ENCODE measurements at places on chromosomes 13 and 19.

- no peak for DNase-seq
Measured at GRCh38 chr19:11383706-11384048, 437 bp downstream of the EPOR start.

DNA sequence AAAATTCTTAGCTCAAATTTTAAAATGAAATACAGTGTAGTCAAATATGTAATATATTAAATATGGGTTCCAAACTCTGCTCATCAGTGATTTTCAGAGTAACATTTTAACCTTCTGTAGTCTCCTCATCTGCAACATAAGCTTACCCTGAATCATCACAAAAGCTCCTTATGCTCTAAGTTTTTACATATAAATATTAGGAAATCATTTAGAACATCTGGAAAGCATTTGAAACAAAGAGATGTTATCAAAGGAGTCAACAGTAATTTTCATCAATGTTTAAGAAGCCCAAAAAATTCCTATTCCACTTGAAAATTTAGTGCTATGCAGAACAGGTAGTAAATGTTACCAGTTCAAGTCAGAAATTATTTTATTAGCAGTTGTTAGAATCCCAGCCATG lies 224.7 kb downstream of the DCT start:
- DNase-seq: no peak

DNA sequence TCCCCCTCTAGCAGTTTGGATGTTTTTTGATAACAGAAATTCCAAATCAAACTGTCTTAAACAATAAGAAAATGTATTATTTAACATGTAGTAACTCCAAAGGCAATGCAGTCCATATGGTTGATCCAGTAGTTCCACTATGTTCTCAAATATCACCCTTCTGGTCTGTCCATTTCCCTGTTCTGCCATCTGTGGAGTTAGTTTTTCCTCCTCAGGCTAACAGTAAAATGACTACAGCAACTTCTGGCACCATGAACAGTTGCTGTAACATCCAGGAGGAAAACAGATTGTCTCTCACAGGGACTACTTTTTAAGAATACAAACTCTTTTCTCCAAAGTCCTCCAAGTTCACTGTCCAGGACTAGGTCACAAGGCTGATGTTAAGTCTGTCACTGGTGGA lies 455.4 kb downstream of the FGF14 start:
- DNase-seq: no peak

DNA sequence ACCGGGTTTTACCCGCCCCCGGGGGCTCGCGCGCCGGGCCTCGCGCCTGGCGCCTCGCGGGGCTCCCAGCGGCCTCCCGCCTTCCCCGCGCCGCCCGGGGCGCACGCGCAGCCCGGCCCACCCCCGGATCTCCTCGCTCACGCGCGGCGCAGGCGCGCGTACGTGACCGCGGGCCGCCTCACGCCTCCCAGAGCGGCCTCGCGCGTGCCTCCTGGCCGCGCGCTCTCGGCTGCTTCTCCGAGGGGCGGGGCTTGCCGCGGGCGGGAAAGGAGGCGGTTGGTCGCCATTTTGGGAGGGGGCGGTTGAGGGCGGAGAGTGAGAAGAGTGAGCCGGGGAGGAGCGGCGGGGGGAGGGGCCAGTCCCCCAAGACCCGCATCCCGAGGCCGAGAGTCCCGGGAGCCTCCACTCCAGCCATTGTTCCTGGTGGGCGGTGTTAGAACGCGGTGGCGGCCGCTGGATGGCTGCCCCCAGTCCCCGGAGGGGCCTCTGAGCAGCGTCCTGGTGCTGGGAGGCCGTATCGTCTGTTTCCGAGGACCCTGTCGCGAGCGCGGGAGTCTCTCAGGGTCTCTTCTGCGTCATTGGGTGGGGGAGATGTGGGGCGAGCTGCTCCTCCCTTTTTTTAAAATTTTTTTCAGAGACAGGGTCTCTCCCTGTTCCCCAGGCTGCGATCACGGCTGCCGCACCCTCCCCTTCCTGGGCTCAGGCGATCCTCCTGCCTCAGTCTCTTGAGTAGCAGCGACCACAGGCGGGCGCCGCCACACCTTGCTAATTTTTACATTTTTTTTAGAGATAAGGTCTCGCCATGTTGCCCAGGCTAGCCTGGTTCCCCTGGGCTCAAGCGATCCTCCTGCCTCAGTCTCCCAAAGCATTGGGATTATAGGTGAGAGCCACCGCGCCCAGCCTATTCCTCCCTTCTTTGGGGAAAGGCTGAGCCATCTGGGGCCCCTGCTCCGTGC lies at the start of gene ZNF541:
TSS of gene ZNF541 (minus strand) at position 78 of the 956 bp plus-strand sequence. CDS start 17,292 bp downstream, outside the sequence.
- DNase-seq: no peak

- peak; percentile 94 for DNase-seq
Measured at GRCh38 chr19:6744381-6745301, 5.2 kb downstream of the TRIP10 start.

DNA sequence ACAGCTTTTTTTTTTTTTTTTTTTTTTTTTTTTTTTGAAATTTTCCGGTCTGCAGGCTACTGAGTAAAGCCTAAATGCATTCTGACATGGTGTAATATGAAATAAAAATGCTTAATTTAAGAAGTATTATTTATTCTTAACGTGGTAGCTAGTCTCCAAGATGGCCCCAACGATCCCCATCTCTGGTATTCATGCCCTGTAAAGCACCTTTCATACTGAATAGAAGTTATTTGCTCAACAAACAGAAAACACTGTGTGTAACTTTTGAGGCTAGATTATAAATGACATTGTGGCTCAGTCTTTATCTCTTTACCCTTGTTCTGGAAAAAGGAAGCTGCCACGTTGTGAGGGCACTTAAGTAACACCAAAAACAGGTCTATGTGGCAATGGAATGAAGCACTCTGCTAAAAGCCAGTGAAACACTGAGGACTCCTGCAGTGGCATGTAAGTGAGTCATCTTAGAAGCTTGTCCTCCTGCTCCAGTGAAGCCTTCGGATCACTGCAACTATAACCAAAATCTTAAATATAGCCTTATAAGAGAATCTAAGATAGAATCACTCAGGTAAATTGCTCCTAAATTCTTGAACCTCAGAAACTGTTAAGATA lies 128.7 kb downstream of the UGGT2 start:
- DNase-seq: peak; percentile 72

DNA sequence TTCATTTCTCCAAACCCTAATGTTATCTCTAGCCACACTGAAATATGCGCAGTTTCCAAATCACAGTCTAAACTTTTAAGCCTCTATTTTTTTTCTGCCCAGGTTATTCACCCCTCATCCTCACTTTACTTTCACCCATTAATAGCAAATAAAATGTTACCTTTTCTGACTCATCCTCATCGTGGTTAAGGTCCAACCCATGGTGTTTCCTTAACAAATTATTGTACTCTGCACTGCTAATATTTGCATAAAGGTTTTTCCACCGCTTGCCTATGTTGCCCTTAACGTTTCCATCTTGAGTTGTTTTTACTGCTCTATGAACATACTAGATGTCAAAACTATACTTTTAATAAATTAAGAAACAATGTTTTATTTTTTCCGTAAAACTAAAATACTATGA lies 780.9 kb upstream of the KLHL1 start:
- no peak for DNase-seq

GRCh38 chr19:50326101-50326664 lies 3.0 kb downstream of the KCNC3 start:
- DNase-seq: no peak

DNA sequence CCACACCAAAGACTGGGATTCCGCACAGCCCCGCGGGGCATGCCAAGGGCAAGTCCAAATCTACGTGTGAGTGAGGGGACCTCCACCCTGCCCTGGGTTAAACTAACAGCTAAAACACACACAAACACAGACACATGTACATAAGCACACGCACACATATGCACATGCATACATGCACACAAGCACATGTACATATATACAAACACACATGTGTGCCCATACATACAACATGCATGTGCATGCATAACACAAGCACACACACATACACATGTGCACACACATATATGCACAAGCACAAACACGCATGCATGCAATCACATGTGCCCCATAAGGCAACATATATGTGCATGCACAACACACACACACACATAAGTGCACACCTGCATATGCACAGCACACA lies 136.7 kb downstream of the SOX1 start:
- no peak for DNase-seq

GRCh38 chr19:10419200-10419645 lies 1.1 kb upstream of the PDE4A start:
- DNase-seq: peak; percentile 49

DNA sequence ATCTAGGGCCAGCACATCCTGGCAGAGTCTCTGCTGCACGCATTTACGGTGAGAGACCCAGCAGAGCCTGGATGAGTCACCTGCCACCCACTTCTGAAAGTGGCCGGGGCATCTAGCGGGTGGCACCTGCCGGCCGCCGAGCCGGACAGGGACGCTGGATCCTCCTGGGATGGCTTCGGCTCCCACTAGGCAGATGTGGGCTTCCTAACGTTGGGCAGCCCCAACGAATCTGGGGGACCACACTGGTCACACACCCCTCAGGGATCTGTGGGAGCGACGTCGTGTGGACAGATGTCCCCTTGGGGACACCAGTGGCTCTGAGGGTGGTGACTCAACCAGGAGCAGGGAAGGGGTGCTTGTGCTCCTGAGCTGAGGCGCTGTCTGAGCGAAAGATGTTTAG lies 32.2 kb downstream of the TMEM255B start:
- no peak for DNase-seq

- no peak for DNase-seq
Measured at GRCh38 chr13:60584976-60585375, 188.0 kb downstream of the TDRD3 start.

GRCh38 chr13:50140581-50141374 lies 125.5 kb downstream of the KCNRG start:
- no peak for DNase-seq

DNA sequence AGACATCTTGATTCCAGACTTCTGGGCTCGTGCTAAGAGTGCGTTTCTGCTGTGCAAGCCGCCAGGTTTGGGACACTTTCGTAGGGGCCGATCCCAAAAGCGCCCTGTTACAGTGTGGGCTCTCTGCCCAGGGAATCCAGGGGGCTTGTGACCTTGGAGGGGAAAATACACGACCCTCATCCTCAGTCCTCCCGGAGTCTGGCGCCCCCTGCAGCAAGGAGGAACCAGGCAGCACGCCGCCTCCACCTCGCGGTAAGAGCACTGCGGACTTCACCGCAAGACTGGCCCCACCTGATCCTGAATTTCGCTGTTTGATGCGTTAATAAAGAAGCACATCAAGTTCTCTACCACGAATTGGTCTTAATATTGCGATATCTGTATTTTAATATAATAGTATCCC lies 5.2 kb downstream of the POLRMT start:
- DNase-seq: peak; percentile 28

DNA sequence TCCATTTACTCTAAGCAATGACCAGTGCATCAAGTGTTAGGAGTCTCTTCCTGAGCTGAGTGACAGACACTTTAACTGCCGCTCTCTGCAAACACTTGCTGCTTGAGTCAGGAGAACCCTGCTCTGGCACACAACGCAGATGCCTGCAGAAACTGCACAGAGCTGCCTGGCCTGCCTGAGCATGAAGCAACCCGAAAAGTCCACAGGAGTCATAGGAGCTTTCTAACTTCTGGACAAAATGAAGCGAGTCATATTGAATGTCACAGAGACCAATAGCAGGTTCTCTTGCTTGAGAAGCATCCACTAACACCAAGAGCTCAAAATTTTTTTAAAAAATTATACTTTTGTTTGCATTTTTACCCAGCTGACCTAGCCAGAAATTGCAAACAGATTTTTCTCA lies 232.4 kb downstream of the LHFPL6 start:
- DNase-seq: no peak

- DNase-seq: no peak
Measured at GRCh38 chr13:98223741-98224140, 46.7 kb upstream of the RNF113B start.

DNA sequence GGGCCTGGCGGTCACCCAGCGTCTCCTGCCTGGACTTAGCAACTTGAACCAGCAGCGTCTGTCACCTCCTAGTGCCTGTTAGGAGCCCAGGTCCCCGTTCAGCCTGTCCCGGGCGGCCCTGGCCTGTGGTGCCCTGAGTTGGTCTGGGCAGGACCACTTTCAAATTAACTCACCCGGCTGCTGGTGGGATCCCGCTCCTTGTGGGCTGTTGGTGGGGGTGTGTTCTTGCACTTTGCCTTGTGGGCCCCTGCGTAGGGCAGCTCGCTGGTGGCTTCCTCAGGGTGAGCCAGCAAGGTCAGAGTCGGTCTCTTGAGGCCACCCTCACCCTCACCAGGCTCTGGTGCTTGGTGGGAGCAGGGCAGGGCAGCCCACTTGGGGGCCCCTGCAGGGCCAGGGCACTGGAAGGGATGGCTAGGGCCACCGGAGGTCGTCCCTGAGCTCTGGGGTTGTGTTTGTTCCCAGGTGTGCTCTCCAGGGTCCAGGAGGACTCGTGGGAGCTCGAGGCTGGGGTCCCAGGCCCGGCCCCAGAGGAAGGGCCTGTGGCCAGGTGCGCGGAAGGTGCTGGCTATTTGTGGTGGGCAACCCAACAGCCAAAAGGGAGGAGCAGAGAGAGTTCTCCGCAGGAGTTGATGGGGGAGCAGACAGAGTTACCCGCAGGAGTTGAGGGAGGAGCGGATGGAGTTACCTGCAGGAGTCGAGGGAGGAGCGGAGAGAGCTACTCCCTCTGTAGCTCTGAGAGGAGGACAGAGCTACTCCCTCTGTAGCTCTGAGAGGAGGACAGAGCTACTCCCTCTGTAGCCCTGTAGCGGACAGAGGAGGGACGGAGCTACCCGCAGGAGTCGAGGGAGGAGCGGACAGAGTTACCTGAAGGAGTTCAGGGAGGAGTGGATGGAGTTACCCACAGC lies 16.9 kb downstream of the TFDP1 start:
- no peak for DNase-seq

DNA sequence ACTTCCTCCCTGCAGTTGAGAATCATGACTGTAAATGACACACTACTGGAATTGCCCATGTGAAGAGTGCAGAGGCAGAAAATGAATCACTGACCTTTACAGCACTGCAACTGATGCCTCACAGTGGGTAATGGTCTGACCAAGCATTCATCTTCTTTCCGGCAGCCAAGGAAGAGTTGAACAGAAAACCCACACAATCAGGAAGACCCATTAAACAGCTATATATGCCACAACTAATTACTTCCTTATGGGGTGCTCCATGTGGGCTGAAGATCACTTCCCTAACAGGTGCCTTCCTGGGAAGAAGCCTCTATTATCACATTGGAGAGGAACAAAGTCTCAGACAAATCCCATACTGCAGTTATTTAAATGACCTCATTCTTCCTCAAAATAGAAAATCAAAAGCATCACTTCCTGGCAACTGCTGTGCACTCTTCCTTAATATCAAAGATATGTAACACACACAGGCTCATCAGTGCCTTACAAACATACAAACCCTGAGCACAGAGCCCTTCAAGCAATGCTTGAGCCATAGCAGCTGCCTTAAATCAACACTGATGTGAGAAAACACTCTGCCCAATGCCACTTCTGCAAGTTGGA lies 45.8 kb downstream of the RUBCNL start:
- DNase-seq: peak; percentile 82

DNA sequence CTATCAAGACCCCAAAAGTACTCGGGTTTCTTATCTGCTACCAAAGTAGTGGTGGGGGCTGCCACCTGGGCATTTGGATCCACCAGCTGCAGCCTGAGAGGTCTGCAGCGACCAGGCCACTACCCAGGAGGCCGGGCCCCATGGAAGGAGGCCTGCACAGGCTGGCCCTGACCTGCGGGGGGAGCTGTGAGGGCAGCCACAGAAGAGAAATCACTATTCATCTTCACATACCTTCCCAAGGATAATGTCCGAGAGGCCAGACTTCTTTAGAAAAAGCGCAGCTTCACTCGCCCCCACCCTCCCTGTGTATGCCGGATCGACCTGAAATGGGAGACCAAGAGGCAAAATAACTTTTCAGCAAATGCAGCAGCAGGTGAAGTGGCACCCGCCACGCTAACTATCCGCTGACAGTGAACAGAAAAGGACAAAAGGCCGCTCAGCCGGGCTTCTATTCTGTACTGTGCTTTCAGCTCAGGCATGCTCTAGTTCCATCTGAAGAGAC lies 30.1 kb downstream of the EPS15L1 start:
- DNase-seq: peak; percentile 43
